ENCODE measurements at places on chromosomes 16 and 17.

DNA sequence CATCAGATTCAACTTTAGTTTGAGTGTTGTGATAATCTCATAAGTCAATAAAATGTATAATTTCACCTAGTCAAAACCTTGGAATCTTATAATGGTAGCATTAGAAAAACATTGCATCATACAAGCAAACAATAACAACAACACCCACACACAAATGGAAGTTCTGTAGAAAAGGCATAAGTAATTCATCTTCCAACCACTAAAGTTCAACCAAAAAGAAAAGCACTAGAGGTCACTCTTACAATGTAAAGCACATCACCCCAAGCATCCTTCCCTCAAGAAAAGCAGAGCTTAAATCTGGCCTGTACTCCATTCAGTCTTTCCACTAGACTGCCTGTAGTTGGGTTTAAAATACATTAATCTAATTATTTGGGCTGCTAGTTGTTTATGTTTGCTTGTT lies 1.8 kb downstream of the CNTNAP4 start:
- DNase-seq, result no peak

GRCh38 chr16:19853742-19854542 lies 30.7 kb downstream of the GPRC5B start:
- no peak for DNase-seq

GRCh38 chr17:44120851-44121605 lies 2.4 kb downstream of the HDAC5 start:
- no peak for DNase-seq

DNA sequence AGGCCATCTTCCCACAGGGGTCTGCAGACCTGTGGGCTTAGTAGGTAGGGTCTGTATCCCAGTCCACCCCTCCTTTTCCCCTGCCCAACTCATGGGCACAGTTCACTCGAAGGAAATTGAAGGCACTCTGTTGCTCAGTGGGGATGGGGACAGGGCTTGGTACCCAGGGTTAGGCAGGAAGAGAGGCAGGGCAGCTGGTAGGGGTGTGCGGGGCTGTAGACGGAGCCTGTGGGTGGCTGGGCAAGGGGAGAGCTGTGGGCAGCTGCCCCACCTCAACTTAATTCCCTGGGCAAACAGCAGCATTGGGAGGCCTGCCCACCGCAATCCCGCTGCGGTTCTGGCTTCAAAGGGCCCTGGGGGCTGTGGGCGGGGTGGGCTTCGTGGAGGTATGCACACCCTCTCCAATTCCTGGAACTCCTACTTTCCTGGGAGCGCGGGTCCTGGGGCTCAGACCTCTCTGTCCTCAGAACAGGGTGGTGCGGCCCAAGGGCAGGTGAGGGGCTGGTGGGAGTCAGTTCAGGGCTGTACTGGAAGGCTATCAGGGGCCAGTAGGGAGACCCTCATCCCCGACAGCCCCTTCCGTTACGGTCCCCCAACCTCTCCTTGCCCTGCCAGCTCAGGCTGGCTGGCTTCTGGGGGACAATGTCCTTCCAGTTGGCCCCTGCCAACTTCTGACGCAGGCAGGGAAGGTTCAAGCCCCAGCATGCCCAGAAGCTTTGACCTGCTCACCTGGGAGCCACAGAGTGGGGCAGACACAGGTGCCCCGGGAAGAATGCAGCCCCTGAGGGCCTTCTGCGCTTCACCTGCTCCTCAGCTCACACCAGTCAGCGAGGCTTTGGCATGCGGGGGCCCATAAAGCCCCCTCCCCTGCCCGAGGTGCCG lies 9.1 kb downstream of the FOXJ1 start:
- no peak for DNase-seq

GRCh38 chr17:44812263-44812662 lies 17.8 kb downstream of the GJC1 start:
- no peak for DNase-seq

DNA sequence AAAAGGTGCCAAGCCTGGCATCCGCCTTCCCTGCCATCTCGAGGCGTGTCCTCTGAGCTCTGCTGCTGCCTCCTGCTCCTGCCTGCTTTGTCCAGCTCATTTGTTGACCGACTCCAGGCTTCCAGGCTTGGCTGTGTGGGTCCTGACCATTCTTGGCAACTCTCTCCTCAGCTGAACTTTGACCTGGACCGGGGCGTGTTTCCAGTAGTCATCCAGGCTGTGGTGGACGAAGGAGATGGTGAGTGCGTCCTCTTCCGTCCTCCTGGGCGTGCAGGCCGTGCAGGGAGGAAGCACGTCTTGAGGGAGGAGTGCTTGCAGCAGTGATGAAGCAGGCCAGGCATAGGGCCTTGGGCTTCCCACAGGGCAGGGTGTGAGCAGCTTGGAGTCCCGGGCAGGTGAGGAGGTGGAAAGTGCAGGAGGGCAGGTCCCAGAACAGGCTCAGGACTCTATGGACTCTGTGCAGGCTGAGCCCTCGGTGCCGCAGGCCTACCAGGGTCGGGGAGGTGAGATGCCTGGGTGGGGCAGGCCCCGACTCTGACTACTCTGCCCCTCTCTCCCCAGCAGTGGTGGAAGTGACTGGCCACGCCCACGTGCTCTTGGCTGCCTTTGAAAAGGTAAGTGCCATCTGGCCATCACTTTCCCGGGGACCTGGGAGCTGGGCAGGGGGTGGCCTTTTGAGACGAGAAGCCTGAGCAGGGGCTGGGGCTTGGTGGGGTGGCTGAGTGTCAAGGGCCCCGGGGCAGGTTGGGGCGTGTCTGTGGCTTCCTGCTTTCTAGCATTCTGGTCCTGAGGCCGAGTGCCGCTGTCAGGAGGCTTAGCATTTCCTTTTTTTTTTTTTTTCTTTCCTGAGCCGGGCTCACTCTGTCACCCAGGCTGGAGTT lies 28.6 kb upstream of the NUDT16L1 start:
- no peak for DNase-seq

- no peak for DNase-seq
These were observed 3.4 kb downstream of the ASPSCR1 start for GRCh38 chr17:81980707-81981343.

DNA sequence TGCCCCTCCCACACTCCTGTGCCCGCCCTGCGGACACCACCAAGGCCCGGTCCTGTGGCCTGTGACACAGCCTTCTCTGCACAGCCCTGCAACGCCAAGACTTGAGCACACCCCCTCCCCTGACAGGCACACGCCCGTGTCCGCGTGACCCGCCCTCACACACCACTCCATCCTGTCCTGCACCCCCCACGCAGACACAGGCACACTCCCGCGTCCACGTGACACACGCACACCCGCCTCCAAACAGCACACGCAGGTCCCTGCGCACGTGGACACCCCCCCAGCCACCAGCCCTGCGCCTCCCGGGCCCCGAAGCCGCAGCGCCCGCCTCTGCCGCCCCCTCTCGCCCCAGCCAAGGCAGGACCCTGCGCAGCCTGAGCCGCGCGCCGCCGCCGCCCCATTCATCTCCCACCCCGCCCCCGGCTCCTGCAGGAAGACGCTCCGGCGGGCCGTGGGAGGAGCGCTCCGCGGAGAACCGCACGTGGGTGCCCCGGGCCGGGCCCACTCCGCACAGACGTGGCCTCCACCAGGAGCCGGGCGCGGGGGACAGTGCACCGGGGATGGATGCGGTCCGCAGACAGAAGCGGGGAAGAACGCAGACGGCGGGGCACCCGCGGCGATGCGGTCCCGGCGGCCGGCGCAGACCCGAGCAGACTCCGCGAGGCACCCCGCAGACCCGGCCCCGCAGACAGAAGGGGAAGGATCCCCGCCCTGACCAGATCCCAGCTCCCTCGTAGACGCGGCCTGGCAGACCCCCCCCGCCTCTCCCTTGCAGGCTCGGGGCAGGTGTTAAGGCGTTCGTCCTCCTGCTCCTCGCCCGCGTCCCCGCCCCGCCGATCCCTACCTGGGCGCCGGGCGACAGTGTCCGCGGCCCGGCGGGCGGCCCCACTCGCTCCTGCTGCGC lies 506 bp downstream of the CAMKK1 start:
- peak; percentile 19 for DNase-seq

DNA sequence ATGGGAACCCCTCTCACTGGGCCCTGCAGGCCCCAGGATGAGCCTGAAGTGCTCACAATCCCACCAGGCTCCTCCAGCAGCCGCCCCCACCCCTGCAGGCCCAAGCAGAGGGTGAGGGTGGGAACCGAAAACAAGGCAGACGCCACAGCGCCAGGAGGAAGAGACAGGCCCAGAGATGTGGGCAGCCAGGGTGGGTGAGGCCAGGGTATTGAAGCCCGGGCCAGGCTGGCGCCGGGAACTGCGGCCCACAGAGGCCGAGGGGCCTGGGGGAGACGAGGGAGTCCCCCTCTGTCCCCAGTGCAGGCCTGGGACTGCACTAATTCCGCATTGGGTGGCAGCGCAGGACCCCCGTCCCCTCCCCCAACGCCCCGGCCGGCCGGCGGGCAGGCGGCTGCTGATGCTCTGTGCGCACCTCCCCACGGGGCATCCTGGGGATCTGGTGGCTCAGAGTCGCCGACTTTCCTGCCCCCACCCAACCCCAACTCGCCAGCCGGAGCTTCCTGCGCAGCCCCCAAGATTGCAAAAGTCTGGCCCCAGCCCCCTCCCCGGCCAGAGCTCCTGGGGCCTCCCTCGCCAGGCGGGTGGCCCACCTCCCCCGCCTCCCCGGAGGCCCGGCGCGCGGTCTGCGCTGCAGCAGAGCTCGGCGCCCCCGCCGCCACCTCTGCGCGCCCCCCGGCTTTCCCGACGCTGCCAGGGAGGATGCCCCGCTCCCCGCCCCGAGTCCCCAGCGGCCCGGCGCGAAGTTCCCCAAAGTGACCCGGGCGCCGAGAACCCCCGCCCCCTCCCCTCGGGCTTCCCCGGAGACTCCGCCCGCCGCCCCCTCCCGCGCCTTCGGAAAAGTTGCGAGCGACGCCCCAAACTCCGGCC lies 107.8 kb downstream of the ENGASE start:
- no peak for DNase-seq

DNA sequence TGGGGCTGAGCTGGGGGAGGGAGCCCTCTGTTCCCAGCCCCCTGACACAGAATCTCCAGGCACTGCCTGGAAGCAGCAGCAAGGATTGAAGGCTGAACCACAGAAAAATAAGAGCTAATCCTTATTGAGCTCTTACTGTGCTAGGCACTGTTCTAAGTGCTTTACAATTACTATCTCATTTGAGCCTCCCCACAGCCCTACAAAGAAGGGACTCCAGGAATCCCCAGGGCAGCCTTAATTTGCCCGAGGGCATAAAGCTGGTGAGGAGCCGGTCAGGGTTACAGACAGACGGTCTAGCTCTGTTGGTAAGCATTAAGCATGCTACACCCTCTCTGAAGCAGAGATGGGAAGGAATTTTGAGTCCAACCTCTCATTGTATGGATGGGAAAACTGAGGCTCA lies 7.0 kb downstream of the SAMD14 start:
- no peak for DNase-seq

DNA sequence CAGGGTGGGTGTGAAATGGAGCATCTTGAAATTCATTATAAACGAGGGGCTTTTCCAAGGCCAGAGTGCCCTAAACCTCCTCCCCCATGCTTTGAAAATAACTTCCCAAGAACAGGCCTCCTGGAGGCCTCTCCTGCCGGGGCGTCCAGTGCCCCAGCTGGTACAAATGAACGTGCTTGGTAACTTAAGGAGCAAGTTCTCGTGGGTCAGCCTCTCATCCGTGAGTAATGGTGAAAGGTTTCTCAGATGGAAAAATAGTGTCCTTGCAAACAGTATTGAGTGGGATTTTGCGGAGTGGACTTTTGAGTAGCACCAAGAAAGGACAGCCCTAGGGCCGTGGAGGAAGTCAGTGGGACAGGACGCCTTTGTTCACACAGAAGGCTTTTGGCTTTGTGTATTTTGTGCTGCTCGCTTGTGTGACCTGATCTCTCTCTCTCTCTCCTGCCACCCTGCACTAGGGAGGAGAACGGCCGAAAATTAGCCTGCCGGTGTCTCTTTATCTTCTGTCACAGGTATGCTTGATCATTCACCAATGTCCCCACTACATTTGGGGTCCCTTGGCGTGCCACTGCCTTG lies 34.6 kb downstream of the CLEC16A start:
- no peak for DNase-seq

- DNase-seq, result no peak
These were observed 243.5 kb downstream of the FOXL1 start for GRCh38 chr16:86821895-86822294.

- DNase-seq, result no peak
These were observed 1.1 kb downstream of the CBX1 start for GRCh38 chr17:48100160-48100559.

DNA sequence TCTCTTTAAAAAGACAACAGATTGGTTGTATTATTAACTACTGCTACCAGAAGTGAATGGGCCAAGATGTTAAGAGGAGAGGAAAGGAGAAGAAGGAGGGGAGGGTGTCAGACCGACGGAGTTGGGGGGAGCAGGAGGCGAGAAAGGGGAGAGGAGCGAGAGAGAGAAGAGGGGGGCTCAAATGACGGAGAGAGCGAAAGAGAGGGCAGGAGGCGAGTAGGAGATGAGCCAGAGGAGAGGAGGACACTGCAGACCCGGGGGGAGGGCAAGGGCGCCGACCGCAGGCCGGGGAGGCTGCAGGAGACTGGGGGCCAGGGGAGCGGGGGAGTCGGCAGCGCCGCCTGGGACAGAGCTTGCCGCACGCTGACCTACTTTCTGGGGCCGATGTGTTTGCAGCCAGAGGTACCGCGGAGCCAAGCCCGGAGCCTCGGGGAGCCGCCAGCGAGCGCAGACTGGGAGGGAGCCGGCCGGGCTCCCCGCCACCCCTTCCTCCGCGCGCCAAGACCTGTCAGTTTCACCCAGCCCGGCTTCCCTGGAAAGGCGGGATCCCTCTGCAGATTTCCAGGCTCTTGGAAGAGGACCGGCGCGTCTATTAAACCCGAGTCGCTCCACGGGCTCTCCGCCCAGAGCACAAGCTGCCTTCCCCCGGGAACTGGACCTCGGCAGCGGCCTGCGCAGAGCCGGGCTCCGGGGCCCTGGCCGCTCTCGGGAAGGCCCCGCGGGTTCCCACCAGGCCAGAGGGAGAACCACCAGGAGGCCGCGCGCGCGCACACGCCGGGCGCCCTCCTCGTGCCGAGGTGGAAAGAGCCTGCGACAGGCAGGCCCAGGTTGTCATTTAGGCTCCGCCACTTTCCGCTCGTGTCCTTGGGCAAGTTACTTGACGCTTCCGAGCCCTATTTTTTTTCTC lies 74.6 kb downstream of the CMC2 start:
- DNase-seq, result peak; percentile 52

DNA sequence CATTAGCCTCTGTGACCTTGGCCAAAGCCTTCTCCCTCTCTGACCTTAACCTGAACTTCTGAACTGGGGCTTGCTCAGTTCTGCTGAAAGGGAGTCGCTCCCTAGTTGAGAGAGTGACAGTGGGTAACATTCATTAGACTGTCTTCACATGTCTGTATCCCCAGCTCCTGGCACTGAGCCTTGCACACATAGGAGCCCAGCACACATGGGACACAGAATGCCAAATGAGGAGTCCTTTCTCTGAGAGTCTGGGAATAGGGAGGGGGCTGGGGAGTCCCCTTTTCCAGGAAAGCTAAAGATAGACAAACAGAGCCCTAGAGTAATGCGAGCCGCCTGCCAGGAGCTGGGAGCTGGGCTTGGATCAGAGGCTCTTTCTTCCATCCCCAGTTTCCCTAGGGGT lies 2.5 kb downstream of the TAC4 start:
- DNase-seq, result no peak

- no peak for DNase-seq
These were observed 39.9 kb downstream of the WSCD1 start for GRCh38 chr17:6110088-6110487.

- DNase-seq, result no peak
These were observed 37.5 kb upstream of the KCNJ16 start for GRCh38 chr17:70037498-70037897.

GRCh38 chr16:65126845-65127624 lies 5.2 kb upstream of the CDH11 start:
- DNase-seq, result no peak
